ENCODE measurements at places on chromosomes 13 and 19. TPM values are rescaled to one million over a fixed set of nuclear protein-coding genes. Genes with fewer than 3 reads are reported as not detected.

FREM2 gene
- total RNA-seq, result 0.02 TPM

C5AR2 gene
- not detected for total RNA-seq

NLRP11 gene
- total RNA-seq, result not detected

CLEC11A gene
- total RNA-seq, result 3.4 TPM

B3GNT8 gene
- 1.1 TPM for total RNA-seq

ZNF699 gene
- total RNA-seq, result 14.0 TPM

GPR12 gene
- total RNA-seq, result not detected

WDR88 gene
- total RNA-seq, result not detected

KASH5 gene
- 1.6 TPM for total RNA-seq

HOOK2 gene
- 41.0 TPM for total RNA-seq

ZNF536 gene
- 0.29 TPM for total RNA-seq

NDUFA11 gene
- total RNA-seq, result 174 TPM

CNN1 gene
- not detected for total RNA-seq

DNA sequence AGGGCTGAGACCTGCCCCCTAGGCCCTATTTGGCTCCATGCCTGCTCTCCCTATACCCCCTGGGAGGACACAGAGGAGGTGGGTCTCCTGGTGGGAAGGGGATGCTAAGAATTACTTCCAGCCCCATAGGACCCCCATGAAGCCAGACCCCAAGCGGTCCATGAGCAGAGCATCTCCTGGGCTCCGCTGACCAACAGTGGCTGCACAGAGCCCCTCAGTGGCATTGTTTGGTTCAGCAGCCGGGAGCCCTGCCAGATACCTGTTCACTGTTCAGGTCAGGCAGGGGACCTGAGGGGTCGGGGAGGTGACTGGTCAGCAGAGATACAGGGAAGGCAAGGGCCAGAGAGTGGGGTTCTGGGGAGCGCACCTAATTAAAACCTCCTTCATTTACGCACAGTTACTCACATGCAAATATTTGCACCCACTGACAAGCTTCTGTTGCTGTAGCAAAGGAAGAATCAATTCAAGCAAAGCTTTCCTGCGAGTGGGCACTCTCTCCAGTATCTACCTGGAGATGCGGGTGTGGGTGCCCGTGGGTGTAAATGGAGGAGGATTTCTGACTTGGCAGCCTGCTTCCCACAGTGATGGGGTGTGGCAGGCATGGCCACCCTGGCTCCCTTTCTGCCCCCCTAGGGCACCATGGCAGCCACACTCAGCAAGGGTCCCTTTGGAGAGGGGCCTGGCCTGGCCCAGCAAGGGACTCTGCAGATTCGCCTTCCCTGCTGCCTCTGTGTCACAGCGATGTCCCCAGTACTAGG, 83.5 kb downstream of the CHST8 start:
- no peak for DNase-seq

DNA sequence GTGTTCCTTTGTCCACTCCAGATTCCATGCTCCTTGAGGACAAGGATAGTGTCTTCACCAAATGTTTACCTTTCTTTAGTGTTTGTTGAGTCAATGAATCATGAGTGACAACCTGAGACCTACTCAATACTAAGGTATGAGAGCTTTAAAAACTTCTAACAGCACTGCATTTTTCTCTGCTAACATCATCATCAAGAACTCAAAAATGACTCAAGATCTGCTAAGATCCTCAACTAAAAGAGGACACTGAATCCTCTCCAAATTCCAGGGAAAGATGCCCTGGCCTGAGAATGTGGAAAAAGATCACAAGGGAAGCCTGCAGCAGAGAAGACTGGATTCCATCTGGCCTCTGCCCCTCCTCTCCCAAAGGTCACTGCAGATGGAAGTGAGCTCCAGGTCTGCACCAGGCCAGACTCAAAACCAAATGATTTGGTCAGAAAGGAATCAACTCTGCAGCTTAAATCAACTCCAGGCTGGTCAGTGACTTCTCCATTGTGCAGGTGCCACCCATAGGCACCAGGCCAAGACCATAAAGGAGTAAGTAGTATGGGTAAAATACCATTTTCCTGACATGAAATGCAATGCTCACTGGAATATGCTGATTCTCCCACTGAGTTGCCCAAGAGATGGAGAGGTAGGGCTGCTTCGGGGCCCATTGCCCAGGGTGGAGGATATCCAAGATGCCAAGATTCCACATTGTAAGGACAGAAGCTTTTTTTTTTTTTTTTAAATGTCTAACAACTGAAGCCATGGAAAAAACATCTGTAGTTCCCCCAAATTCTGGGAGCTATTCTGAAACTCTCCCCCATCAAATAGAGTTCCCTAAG, 89.5 kb upstream of the DOCK9 start:
- no peak for DNase-seq

DNA sequence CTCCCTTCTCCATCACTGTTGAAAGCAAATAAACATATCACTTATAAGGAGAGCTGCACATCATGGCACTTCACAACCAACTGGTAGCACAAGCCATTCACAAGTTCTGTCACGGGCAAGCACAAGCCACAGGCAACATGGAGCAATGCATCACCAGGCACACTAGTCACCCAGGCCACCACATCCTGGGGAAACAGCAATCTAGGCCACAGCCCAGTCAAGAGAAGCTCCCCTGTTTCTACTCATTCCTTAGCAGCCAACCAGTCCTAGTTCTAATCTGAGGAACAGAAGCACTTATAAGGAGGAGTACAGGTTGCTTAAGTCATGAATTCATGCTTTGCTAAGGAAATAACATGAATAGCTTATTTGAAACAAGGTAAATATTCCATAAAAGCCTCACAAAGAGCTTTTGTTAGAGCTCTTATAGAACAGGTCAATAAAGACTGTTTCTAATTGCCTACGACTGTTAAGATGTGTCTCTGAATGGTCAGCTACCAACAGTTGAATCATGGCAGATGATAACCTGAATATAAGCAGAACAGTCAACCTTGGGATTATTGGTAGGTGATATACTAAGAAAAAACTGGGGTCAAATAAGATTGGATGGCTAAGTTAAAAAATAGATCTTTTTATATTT, 169.0 kb downstream of the TBC1D4 start:
- peak; percentile 71 for DNase-seq

DNA sequence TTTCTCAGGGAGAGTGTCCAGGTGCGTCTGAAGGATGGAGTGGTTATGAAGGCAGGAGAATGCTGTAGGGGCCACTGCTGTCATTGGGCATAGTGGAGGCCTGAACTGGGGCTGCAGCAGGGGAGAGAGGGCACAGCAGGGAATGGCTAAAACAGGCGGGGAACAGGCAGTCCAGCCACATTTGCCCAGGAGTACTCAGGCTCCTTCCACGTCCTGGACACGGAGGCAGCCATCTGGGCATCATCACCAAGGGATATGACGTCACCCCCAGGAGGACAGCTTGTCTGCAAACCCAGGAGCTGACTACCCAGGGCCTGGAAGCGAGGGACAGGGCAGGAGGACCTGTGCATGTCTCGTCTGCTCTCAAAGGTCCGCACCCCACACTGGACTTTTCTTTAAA, 22.2 kb downstream of the VSTM2B start:
- no peak for DNase-seq

DNA sequence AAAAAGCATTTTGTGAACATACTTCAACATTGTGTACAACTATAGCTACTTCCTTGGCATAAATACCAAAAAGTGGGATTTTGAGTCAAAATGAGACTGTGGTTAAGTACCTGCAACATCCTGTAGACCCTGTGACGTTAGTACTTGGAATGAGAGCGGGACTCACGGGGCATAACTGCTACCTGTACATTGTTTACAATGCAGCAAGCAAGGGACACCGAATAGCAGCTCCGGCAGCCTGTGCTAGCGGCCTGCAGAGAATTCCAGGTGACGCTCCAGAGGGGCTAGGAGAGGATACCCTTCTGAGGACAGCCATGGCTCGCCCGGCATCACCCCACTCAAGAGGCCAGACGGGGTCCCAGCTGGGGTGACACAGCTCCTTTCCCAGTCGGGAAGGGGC, 824 bp upstream of the ZNF331 start:
- no peak for DNase-seq

DNA sequence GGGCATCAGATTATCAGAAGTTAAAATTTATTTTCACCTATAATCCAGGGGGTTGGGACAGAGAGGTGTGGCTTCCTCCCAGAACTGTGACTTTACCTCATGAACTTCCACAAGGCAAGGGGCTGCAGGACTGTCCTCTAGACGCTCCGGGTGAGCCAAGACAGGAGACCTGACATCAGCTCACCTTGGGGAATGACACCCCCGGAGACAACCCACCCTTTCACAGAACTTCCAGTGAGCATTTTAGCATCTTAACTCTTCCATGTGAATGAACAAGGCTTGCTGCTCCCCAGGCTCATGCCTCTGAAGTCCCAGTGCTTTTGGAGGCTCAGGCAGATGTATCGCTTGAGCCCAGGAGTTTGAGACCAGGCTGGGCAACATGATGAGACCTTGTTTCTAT, 29.4 kb upstream of the TFDP1 start:
- no peak for DNase-seq

- DNase-seq, result no peak
These were observed 5.5 kb downstream of the ARRDC5 start for GRCh38 chr19:4897146-4897545.

DNA sequence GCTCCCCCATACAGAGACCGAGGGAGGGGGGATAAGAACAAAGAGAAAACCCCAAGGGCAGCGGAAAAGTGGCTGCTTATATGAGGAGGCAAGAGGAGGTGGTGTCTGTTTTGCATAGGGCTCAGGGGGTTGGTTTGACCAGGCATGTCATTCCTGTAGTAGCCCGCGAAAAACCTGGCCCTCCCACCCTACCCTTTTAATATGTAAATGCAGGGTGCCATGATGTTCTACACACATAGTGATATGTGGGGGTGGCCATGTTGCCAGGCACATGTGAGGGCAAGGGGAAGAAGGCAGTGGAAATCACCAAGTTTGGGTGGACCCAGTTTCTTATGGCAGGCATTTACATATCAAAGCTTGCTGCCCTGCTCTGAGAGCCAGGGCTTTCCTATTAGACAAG, 203.5 kb upstream of the UBL3 start:
- DNase-seq, result no peak

GRCh38 chr13:50125304-50125553, 110.0 kb downstream of the KCNRG start:
- DNase-seq, result no peak

DNA sequence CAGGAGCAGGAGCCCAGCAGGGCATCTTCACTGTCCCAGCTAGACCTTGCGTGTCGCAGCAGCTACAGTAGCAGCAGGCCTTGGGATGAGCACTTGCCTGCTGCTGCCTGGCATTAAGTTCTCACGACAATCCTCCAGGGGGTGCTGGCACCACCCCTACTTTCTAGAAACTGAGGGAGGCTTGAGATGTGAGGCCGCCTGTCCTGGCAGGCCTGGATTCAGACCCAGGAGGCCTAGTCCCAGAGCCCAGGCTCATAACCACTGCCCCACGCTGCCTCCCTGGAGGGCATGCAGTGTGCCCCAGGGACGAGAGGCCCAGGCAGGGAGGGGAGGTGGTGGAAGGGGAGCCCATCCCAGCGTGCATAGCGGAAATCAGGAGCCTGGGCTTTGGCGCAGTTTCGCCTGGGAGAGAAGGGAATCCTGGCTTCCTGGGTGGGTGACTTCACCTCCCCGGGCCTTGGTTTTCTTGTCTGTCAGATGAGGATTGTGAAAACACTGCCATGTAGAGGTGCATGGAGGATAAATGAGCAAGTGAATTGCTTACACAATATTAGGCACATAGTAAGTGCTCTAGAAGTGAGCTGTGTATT, 26.1 kb downstream of the PPP5C start:
- DNase-seq, result no peak

DNA sequence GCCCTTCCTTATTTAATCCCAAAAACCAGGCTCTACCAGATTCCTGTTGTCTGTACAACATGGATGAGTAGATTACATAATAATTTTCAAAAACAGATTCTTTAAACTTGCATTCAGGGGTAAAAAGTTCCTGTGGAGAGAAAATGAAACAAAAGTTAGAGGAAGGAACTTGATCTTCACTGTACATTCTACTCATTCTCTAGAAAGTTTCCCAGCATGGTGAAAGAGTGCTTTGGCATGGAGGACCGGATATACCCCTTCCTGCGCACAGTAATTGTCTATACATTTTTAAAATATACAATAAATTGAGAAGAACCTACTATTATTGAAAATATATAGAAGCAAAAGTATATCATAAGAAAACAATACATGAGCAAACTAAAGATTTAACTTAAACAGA, 274.2 kb downstream of the ITGBL1 start:
- no peak for DNase-seq

DNA sequence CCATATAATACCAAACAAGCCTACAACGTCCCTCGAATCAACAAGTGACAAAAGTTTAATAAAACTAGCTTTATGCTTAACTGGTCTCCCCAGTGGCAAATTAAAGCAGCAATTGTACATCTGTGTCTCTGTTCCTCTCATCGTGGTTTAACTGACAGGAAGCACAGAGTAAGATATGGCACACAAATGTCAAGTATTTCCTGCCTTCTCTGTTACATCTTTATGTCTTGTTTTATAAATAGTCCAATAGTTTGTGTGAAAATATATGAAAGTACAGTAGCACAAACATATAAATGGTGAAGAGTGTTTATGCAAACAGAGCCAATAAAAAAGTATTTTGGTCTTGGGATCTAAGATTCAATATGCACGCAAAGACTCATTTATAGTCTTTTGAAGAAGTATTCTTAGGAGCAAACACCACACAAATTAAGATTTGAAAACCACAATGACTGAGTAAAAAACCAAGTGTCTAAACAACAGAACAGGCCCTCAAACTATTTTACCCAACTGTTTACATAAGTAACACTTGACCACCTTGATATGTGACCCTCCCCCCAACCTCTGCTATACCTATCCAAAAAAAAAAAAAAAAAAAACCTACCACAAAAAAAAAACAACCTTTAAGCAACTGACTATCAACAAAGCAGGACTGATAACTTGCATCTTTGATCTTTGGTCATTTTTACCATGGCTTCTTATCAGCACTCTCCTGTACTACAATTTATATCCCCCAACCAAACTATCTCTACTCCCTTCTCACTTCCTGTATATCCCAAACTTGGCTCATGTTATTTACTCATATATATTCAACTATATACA, 14.0 kb downstream of the ELF1 start:
- no peak for DNase-seq

GRCh38 chr19:13149628-13150186, 468 bp downstream of the STX10 start:
- DNase-seq, result no peak

GRCh38 chr19:40256512-40256911, 28.6 kb downstream of the AKT2 start:
- DNase-seq, result no peak

GRCh38 chr13:41590122-41590521, 132.8 kb downstream of the RGCC start:
- no peak for DNase-seq

DNA sequence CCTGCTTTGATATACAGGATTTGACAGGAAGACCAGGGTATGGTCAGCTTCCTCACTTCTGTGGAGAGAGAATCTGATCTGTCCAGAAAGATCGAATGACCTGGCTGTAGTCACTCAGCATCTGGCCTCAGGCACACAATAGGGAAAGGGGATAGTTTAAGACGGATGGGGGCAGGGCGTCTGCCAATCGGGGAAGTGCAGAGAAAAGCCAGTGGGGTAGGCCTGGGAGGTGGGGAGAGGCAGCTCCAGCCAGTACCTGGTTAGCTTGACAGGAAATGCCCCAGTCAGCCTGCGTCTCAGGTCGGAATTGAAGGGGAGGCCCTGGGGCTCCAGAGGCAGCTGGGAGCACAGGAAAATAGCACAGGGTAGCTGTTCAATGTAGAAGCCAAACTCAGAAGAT, 12.4 kb downstream of the ZNF444 start:
- DNase-seq, result no peak

All from activated T-cell treated with anti-CD3 and anti-CD28 coated beads, Interleukin-2, amount 50 U/mL, for 72 hours (primary cell).